Psoas muscle (tissue), 8 donors: ENCODE measurements at places on chromosomes 5 and 9. TPM values are rescaled to one million over a fixed set of nuclear protein-coding genes. Genes with fewer than 3 reads are reported as not detected.

DNA sequence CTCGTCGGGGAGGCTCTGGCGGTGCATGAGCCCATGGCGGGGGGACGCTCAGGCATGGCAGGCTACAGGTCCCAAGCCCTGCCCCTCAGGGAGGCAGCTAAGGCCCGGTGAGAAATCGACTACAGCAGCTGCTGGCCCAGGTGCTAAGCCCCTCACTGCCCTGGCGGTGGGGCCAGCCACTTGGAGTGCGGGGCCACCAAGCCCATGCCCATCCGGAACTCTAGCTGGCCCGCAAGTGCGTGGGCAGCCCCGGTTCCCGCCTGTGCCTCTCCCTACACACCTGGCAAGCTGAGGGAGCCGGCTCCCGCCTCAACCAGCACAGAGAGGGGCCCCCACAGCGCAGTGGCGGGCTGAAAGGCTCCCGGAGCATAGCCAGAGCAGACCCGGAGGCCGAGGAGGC lies 1896.9 kb upstream of the CDH6 start:
- no peaks in the 10 kb centered on the region for H3K27me3 ChIP-seq
- no peaks in the 10 kb centered on the region for H3K36me3 ChIP-seq
- no peak for DNase-seq
- no peaks in the 10 kb centered on the region for H3K4me1 ChIP-seq

GRCh38 chr5:143226361-143226760 lies 177.1 kb downstream of the NR3C1 start:
- peaks cover 28% of the 10 kb centered on the region for H3K4me1 ChIP-seq
- H3K27ac ChIP-seq, result peak overlapping the region; percentile 65
- H3K27me3 ChIP-seq, result no peaks in the 10 kb centered on the region
- no peak for DNase-seq
- H3K36me3 ChIP-seq, result no peaks in the 10 kb centered on the region
- H3K4me3 ChIP-seq, result no peak overlapping the region

DNA sequence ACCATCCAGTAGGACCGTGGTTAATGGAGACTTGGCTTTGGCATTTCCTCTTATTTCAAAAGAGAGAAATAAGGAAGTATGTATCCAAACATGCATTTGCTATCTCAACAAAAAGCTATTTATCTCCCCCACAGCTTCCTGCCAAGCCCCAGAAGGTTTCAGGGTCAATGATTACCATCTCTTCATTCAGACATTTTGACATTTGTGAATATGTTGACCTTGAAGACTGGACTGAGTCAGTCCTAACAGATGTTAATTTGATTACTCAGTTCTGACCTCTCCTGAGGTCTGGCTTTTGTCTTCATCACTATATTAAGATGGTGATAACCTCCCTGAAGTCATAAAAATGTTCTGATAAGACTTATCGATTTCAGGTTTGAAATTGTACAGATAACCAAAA lies 479.4 kb downstream of the AGTPBP1 start:
- no peak overlapping the region for H3K4me3 ChIP-seq
- no peak overlapping the region for H3K27ac ChIP-seq
- no peaks in the 10 kb centered on the region for H3K4me1 ChIP-seq
- H3K36me3 ChIP-seq, result no peaks in the 10 kb centered on the region

GRCh38 chr9:72477930-72478518 lies 43.4 kb upstream of the TMC1 start:
- no peak for DNase-seq
- H3K27me3 ChIP-seq, result no peaks in the 10 kb centered on the region
- H3K36me3 ChIP-seq, result no peaks in the 10 kb centered on the region
- H3K27ac ChIP-seq, result peak overlapping the region; percentile 83
- no peak overlapping the region for H3K4me3 ChIP-seq

GRCh38 chr5:54404568-54404967 lies 50.9 kb upstream of the HSPB3 start:
- no peaks in the 10 kb centered on the region for H3K36me3 ChIP-seq
- no peaks in the 10 kb centered on the region for H3K27me3 ChIP-seq
- H3K4me3 ChIP-seq, result no peak overlapping the region
- H3K4me1 ChIP-seq, result no peaks in the 10 kb centered on the region
- no peak for DNase-seq
- H3K27ac ChIP-seq, result no peak overlapping the region

DNA sequence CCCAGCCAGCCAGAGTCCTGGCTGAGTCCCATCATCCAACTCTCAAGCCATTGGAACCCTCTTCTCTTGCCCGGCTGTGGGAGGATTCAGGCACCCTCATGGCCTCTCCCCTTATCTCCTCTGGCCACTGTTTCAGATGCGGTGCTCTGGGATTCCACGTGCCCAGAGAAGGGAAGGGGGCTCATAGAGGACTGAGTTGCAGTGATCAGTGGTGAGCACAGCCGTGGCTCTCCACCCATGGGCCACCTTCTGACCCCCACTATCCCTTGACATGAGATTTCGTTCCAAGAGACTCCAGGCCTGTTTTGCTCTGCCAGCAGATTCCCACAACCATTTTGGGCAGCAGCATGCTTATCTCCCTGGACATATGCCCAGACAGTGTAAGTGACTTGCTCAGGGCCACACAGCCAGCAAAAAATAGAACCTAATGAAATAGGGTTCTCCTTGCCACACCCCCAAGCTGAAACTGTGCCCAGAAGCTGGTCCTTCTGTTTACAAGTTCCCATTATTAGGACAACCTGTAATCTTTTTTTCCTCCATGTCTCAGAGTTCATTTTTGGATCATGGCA lies 2.7 kb downstream of the GPX3 start:
- peak overlapping the region; percentile 98 for H3K4me3 ChIP-seq
- H3K4me1 ChIP-seq, result peaks cover 74% of the 10 kb centered on the region
- DNase-seq, result peak; percentile 74

DNA sequence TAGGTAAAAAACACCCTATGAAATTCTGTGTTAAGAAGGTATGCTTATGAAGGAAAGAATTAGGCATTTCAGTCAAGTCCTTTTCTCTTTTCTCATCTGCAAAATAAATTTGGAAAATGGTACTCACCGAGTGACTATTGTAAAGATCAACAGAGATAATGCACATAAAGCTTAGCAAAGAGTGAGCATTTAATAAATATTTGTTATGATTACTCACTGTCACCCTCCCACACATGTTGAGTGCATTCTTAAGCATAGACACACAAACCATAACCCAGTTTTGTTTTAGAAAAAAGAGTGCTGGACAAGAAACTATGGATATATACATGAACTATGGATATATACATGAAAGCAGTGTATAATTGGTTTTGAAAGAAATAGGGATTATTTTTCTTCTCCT lies 54.7 kb upstream of the PRLR start:
- no peaks in the 10 kb centered on the region for H3K36me3 ChIP-seq
- no peak overlapping the region for H3K27ac ChIP-seq
- H3K4me3 ChIP-seq, result no peak overlapping the region

DNA sequence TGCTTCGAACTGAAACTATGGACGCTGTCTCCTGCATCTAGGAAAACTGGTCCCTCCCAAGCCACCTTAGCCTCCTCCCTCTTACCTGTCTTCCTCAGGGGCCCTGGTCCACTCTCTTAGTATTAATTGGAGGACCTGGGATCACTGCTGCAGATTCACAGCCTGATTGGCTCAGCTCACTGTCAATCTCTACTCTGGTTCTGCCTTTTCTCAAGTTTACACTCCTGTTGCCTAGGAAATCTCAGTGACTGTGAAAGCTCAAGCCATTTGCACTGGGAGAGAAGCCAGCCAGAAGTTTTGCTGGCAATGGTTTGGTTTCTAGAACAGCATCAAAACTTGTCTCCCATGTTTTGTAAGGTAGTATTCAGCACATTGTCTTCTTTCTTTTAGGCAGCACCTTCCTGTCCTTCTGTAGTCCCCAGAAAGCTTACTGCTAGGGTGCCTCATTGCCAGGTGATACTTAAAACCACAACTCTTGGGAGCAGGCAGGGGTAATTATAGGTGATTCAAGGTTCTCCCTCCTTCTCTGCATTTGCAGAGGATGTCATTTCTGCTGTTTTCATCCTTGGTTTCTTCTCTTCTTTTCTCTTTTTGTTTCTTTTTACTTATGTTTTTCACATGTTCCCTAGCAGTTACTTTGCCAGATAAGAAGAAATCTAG lies at the start of gene CAPSL:
CAPSL (minus strand) TSS at position 55 of the 660 bp plus-strand sequence. CDS start 17,502 bp downstream, outside the sequence.
- H3K4me3 ChIP-seq, result no peak within 1 kb of the TSS
- no peaks in the 10 kb centered on the region for H3K36me3 ChIP-seq
- H3K27ac ChIP-seq, result no peak within 1 kb of the TSS
- no peak for DNase-seq
- H3K4me1 ChIP-seq, result no peaks in the 10 kb centered on the region

DNA sequence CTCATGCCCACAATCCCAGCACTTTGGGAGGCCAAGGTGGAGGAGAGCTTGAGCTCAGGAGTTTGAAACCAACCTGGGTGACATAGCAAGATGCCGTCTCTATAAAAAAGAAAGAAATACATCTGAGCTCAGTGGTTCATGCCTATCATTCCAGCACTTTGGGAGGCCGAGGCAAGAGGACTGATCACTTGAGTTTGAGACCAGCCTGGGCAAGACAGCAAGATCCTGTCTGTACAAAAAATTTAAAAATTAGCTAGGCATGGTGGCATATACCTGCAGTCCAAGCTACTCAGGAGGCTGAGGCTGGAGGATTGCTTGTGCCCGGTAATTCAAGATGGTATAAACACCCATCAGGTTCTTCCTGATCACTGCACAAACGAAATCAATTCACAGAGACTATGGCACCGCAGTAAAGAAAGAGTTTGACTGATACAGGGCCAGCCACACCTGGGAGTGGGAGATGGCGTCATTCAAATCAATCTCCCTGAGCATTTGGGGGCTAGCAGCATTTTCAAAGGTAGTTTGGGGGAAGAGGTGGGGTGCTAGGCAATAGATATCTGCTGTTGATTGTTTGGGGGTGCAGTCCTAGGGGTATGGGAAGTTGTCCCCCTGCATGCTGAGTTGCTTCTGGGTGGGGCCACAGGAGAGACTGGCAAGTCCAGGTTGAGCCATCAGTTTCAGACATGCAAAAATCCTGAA lies 169.2 kb downstream of the TTC39B start:
- no peaks in the 10 kb centered on the region for H3K36me3 ChIP-seq
- H3K27me3 ChIP-seq, result no peaks in the 10 kb centered on the region
- no peak overlapping the region for H3K4me3 ChIP-seq
- DNase-seq, result no peak

DNA sequence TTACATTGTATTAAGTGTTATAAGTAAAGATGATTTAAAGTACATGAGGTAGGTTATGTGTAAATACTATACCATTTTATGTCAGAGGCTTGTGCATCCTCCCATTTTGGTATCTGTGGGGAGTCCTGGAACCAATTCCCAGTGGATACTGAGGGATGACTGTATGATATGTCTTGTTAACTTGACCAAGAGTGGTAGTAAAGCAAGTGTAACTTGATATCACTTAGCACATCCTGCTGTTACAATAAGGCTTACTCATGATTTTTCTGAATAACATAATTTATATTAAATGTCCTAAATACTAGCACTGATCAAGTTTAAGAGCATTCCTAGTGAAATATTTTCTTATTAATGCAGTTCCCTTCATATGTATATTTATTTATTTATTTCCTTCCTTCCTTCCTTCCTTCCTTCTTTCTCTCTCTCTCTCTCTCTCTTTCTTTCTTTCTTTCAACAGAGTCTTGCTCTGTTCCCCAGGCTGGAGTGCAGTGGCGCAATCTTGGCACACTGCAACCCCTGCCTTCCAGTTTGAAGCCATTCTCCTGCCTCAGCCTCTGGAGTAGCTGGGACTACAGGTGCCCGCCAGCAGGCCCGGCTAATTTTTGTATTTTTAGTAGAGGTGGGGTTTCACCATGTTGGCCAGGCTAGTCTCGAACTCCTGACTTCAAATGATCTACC lies 7.5 kb downstream of the NDFIP1 start:
- H3K36me3 ChIP-seq, result no peaks in the 10 kb centered on the region
- DNase-seq, result no peak
- H3K4me3 ChIP-seq, result no peak overlapping the region

DNA sequence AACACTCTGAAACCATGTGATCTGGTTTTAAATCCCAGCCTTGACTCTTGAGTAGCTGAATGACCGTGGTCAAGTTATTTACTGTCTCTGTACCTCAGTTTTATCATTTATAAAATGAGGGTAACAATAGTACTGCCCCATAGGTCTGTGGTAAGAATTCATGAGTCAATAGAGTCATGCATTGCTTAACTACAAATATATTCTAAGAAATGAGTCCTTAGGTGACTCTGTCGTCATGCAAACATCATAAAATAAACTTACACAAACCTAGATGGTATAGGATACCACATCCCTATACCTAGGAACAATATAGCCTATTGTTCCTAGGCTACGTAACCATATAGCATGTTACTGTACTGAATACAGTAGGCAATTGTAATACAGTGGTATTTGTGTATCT lies 20.3 kb upstream of the ABCA1 start:
- no peak for DNase-seq
- H3K27ac ChIP-seq, result no peak overlapping the region
- no peaks in the 10 kb centered on the region for H3K4me1 ChIP-seq
- H3K4me3 ChIP-seq, result no peak overlapping the region
- H3K27me3 ChIP-seq, result no peaks in the 10 kb centered on the region
- no peaks in the 10 kb centered on the region for H3K36me3 ChIP-seq

- H3K36me3 ChIP-seq, result peaks cover 44% of the 10 kb centered on the region
- peak overlapping the region; percentile 12 for H3K27ac ChIP-seq
- H3K4me1 ChIP-seq, result peaks cover 16% of the 10 kb centered on the region
- no peak overlapping the region for H3K4me3 ChIP-seq
- no peaks in the 10 kb centered on the region for H3K27me3 ChIP-seq
Observed at GRCh38 chr5:132907161-132907560, 33.7 kb downstream of the LEAP2 start.

- no peak overlapping the region for H3K27ac ChIP-seq
- no peaks in the 10 kb centered on the region for H3K36me3 ChIP-seq
- DNase-seq, result no peak
- no peaks in the 10 kb centered on the region for H3K4me1 ChIP-seq
- H3K27me3 ChIP-seq, result no peaks in the 10 kb centered on the region
Observed at GRCh38 chr5:151734064-151734408, 24.4 kb downstream of the ATOX1 start.

DNA sequence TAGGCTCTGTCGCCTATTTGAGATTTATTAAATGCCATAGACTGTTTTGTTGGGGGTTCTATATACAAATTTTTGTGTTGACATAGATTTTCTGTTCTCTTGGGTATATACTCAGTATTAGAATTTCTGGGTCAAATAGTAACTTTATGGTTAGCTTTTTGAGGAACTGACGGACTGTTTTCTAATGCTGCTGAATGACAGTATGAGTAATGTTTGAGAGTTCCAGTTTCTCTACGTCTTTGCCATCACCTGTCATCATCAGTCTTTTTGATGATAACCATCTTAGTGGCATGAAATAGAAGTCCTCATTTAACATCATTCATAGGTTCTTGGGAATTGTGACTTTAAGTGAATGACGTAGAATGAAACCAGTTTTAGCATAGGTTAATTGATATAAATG lies 60.1 kb downstream of the CCDC171 start:
- no peak overlapping the region for H3K4me3 ChIP-seq
- no peaks in the 10 kb centered on the region for H3K4me1 ChIP-seq
- DNase-seq, result no peak
- H3K27ac ChIP-seq, result no peak overlapping the region

The CDO1 gene
- 2.6 TPM for total RNA-seq

The ACSL6 gene
- total RNA-seq, result 2.2 TPM

The ARSI gene
- total RNA-seq, result 0.45 TPM

The SYK gene
- total RNA-seq, result 2.8 TPM

The TEX48 gene
- total RNA-seq, result not detected

The CDKN2B gene
- total RNA-seq, result 5.4 TPM

The GRHPR gene
- total RNA-seq, result 100 TPM

The CDKN2A gene
- 0.32 TPM for total RNA-seq

The TNC gene
- total RNA-seq, result 13.2 TPM

The DMRTA1 gene
- 0.67 TPM for total RNA-seq

The B4GALT1 gene
- total RNA-seq, result 22.3 TPM
